Left lung (tissue), 14 donors: ENCODE measurements at places on chromosomes 2 and 18. TPM values are rescaled to one million over a fixed set of nuclear protein-coding genes. Genes with fewer than 3 reads are reported as not detected.

DNA sequence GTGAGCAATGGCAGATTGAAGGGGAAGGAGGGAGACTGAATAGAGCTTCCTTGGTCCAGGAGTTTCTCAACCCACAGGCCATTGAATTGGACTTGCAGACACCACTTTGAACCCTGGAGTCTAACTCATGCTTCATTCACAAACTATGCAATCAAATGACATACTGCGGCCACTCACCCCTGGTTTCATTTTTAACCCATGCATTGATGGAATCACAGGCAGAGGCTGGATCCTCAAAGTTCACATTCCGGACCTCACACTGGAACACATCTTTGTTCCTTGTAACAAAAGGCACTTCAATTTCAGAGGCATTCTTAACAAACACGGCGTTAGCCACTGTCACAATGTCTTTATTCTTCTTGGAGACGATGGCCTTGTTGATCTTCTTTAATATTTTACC is 40.7 kb downstream of the MRPL44 start:
- DNase-seq, result no peak

Gene GPAT2
- 3.7 TPM for polyA plus RNA-seq

DNA sequence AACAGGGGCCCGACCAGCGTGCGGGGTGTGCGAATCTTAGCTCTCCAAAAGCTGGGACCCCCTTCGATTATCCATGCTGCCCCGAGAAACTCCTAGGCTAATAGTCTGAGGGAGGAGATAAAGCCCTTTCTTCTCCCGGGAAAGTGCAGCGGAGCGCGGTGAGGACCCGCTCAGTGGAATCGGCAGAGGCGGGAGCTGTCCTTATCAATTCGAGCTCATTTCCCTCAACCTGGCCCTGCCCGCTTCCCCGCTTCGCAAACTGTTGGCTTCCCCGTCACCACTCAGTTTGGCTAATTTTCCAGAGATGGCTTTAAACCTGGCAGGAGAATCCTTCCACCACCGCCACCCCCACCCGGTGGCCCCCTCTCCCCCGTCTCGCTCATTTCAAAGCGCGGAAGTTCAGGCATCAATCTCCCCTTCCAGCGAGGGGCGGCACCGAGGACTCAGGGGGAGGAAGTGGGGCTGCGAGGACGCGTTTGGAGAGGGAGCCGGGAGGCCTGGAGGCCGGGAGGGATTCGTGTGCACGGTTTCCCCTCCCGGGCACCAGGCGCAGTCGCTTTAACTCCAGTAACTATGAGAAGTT is 1.6 kb downstream of the KLHL14 start:
- DNase-seq, result no peak

GRCh38 chr2:134233728-134234136 is 20.1 kb upstream of the MGAT5 start:
- no peak for DNase-seq

Gene CAPG
- 45.8 TPM for polyA plus RNA-seq

- no peak for DNase-seq
These were observed 37.0 kb downstream of the STK39 start for GRCh38 chr2:168210216-168210894.

Gene AMER3
- 0.13 TPM for polyA plus RNA-seq

Gene TMEM247
- not detected for polyA plus RNA-seq

DNA sequence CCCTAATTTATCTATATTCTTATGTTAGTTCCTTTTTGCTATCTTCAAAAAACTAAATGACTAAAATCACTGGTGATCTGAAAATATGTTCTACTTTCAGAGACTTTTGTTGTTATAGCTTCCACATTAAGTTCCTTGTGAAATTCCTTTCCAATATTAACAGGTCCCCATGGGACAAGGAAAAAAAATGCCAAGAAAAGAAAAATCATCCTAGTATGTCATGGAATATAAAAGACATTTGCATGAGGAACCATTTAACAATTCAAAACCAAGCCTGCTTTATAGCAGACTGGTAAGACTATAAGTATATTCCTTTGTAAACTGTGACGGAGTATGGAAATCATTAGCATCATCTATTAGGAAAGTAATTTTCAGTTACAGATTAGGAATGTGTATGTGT is 48.1 kb downstream of the COBLL1 start:
- DNase-seq, result no peak

GRCh38 chr18:27062802-27063201 is 122.3 kb downstream of the CHST9 start:
- no peak for DNase-seq

- no peak for DNase-seq
These were observed 77.4 kb downstream of the MERTK start for GRCh38 chr2:111975819-111976218.

DNA sequence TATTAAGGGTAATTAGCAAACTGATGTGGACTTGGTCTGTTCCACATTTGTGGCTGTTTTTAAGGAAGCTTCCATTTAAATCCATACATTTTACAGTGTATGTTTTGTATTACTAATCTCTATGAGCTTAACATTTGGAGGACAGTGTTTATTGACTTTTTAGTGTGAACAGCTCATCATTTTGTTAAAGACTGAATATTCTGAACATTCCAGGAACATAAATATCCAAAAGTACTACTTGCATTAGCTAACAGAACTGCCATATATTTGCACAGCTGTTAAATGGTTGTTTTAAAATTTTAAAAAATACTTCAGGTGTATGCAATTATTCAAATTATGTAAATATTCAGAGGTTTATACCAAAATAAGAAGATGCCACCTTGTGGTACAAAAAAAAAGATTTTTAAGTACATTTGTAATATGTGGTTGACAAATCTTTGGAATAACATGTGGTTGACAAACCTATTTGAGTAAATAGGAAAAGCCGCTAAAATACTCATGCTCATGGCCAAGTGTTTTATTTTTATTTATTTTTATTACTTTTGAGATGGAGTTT is 439.7 kb upstream of the FANCL start:
- DNase-seq, result no peak

DNA sequence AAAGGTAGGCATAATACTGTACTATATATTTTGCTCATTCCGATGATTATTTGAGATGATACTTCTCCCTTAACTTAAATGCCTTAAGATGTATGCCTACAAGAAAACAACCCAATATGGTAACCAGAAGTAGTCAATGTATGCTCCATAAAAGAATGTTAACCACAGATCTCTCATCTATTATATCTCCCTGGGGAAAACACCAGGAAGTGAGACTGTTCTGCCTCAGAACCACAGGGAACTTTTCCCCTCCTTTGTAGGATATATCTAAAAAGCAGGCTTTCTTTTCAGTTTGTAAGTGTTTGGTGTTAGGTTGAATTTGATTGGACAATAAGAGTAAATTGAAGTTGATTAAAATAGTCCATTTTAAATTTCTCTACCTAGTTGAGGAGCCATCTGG is 1160.5 kb upstream of the NXPH2 start:
- no peak for DNase-seq

DNA sequence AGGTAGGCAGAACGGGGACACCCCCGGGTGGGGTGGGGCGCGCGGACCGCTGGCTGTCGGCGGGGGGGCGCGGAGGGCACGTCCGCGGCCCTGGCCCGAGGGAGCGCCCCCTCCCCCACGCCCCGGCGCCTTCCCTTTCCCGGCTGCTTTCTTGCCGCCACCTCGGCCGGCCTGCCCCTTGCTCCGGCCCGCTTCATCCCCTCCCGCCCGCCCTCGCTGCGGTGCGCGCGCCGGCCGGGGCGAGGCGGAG is 443 bp downstream of the VAPA start:
- no peak for DNase-seq

GRCh38 chr2:16526193-16526592 is 139.4 kb downstream of the CYRIA start:
- no peak for DNase-seq

- peak; percentile 35 for DNase-seq
These were observed 600 bp downstream of the KATNAL2 start for GRCh38 chr18:46917803-46918600.

GRCh38 chr2:146414456-146414855 is 1430.4 kb upstream of the ACVR2A start:
- no peak for DNase-seq

GRCh38 chr18:6741786-6742185 is 12.3 kb downstream of the ARHGAP28 start:
- DNase-seq, result no peak

DNA sequence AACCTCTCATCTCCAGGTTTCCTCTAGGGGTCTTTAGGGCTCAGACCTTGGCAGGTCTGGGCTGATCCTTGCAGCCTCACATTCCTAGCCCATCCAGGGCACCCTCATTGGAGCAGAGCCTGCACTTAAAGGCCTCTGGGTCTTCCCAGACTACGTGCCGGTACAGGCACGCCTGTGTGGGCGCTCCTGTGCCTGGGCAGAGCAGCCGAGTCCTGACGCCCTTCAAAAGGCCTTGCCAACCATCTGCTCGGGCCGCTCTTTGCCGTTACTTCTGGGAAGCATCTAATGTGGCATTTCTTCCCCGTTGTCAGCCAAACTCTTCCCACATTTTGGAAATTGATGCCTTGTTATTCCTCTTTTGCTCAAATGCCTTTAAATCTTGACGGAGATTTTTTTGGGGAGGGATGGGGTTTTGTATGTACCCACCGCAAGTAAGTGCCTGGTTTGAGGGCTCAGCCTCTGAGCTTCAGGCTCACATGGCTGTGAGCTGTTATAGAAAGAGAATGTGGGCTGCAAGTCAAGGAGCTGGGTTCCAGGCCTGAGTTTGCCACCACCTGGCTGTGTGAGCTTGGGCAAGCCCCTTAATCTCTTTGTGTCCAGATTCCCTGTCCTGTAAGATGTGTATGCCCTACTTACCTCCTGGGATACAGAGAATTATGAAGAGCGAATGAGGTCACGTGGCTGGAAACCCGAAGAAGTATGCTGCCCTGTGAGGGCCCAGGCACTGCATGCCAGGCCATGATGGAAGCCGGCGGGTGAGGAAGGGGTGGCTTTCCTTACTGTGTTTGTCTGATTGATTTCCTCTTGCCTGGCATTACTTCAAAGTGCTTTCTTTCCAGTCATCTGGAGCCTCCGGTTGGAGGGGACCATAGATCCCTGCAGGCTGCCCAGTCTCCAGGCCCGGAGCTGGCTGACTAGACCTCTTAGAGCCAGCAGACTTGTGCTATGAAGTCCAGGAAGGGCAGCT is 20.6 kb downstream of the EHD3 start:
- no peak for DNase-seq

- no peak for DNase-seq
These were observed 43.2 kb upstream of the YWHAQ start for GRCh38 chr2:9673914-9674481.

- no peak for DNase-seq
These were observed 60.5 kb downstream of the MSH6 start for GRCh38 chr2:47843407-47843806.

GRCh38 chr2:6181926-6182325 is 489.7 kb downstream of the SOX11 start:
- DNase-seq, result peak; percentile 50

DNA sequence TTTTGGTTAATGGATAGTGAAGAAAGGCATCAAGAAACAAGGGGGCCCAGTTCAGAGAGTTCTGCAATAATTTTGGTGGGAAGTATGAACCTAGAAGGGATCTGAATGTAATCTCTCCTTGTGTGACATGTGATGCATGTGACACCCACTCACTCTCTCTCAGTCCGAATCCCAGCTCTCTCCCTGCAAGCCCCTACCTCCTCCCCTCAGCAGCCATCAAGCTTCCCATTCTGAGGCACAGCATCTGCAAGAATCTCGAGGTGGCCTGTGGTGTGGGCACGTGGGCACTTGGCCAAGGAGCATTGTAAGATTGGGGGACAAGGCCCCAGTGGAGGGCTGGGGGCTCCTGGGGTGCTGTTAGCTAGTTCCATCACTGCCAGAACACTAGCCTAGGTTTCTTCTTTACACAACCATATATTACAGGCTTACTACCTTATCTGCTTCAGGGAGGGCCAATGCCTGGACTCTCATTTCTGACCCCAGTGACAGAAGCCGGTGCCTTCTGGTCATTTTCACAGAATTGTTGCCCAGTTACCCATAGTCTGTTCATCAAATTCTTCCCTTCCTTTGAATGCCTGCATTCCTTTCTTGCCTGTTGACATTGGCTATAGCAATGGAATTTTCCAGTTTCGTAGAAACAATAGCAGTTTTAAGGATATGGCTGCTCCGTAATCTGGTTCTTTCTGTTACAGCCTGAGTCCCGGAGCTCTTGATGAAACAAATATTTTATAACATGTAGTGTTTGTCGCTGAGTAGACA is 13.3 kb upstream of the LCLAT1 start:
- no peak for DNase-seq
